Umbilical cord (tissue), 2 donors: ENCODE measurements at places on chromosomes 5 and 9. TPM values are rescaled to one million over a fixed set of nuclear protein-coding genes. Genes with fewer than 3 reads are reported as not detected.

Gene CCNI2
- total RNA-seq, result 0.72 TPM

DNA sequence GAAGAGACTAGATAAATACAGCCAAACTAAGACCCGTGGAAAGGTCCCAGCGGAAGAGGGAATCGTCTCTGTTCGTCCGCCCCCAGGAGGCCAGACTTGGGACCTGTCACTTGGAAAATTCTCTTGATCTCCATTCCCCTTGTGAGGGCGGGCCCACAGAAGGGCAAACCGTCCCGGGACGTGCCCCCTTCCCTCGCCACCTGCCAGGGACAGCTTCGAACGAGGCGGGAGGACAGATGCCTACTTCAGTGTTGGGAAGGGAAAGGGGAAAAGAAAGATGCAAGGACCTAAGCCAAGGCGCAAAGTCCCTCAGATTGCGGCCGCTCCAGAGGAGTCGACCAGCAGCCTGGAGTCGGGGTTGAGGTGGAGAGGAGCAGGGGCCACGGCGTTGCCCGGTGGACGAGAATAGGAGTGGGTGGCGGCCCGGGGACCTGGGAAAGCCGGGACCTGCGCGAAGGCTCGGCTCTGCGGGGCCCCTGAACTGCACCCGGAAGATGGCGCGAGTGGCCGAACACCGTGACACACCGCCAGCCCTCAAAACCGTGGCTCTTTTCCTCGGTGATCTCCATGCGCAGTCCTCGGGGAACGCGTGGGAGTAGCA lies 4.4 kb upstream of the EBF1 start:
- DNase-seq, result no peak

GRCh38 chr9:37676411-37676830 lies 25.7 kb downstream of the FRMPD1 start:
- no peak for DNase-seq

Gene ENTREP1
- 10.6 TPM for total RNA-seq

- no peak for DNase-seq
These were observed 338.2 kb upstream of the WWC1 start for GRCh38 chr5:167953151-167953798.

DNA sequence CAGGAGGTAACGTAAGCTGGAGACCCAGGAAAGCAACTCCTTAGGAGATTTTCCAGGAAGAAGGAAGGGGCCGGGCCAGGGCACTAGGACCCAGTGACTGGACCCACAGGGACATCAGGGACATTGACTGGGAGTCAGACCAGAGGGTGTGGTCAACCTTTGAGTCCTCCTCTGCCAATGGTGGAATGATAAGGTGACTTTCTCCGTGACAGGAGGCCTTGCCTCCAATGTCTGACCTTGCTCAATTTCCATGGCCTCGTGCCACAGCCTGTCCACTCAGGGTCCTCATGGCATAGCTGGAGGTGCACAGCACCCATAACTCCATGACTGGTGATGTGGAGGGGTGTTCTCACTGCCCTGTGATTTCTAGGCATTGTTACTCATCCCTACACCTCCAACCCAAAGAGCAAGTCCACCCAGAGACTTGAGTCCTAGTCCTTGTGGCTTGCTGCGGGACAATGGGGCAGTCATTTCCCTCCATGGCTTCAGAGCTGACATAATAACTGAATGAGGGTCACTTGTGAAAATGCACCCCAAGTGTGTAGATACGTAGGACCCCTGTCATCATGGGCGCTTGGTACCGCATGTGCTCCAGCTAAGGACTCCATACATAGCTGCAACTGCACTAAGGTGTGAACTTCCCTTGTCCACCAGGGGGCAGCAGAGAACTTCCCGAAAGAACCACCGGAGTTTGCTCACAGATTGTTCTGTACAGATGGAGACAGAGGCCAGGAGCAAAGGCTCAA lies 4.1 kb upstream of the AMBP start:
- DNase-seq, result peak; percentile 96

Gene NPDC1
- 6.5 TPM for total RNA-seq

Gene PIK3R1
- total RNA-seq, result 107 TPM

GRCh38 chr9:81999806-82000205 lies 11.2 kb downstream of the SPATA31D1 start:
- no peak for DNase-seq

Gene TMED9
- 62.1 TPM for total RNA-seq

- DNase-seq, result no peak
These were observed 12.3 kb downstream of the SUSD1 start for GRCh38 chr9:112162621-112163413.
